Breast epithelium (tissue), 4 donors: ENCODE measurements at places on chromosomes 3 and 15. TPM values are rescaled to one million over a fixed set of nuclear protein-coding genes. Genes with fewer than 3 reads are reported as not detected.

The ZIC1 gene
- 6.1 TPM for total RNA-seq

DNA sequence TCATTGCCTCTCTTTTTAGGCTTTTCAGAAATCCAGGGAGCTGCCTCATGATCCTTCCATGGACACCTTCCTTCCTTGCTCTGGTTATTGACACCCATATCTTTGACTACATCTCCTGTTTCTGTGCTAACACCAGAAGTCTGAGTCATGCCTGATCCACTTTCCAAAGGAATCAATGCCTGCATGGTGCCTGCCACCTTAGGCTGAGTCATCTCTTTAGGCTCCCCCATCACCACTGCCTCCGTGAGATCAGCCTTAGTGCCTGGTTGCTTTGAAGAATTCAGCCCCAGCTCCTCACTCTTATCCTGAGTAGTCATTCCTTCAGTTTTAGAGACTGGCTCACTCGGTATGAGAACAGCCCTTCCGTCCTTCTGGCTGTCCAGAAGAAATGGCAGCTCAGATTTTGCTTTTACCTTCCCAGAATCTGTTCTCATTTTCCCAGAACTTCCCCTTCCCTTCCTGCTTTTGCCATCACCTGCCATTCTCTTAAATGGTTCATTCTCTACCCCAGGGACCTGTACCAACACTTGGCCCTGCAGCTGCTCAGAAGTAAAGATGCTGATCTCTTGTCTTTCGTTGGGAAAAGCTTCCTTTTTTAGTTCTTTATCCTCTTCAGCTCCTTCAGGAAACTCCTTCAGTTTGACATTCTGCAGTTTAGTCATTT lies 105.3 kb downstream of the MAP4 start:
- H3K36me3 ChIP-seq = peaks cover 4% of the 10 kb centered on the region
- no peaks in the 10 kb centered on the region for H3K27me3 ChIP-seq
- H3K4me3 ChIP-seq = no peak overlapping the region
- DNase-seq = no peak
- H3K4me1 ChIP-seq = no peaks in the 10 kb centered on the region
- no peak overlapping the region for H3K27ac ChIP-seq

GRCh38 chr3:16723978-16724377 lies 118.8 kb upstream of the DAZL start:
- H3K36me3 ChIP-seq = no peaks in the 10 kb centered on the region
- no peak overlapping the region for H3K27ac ChIP-seq
- H3K4me1 ChIP-seq = no peaks in the 10 kb centered on the region
- no peak for DNase-seq
- H3K27me3 ChIP-seq = no peaks in the 10 kb centered on the region
- no peak overlapping the region for H3K4me3 ChIP-seq

GRCh38 chr15:76376029-76376428 lies 39.5 kb downstream of the ISL2 start:
- H3K27ac ChIP-seq = no peak overlapping the region
- H3K4me3 ChIP-seq = no peak overlapping the region
- H3K36me3 ChIP-seq = no peaks in the 10 kb centered on the region
- no peaks in the 10 kb centered on the region for H3K4me1 ChIP-seq
- DNase-seq = no peak
- no peaks in the 10 kb centered on the region for H3K27me3 ChIP-seq

The PARP15 gene
- 5.6 TPM for total RNA-seq

The PLA2G4F gene
- 2.0 TPM for total RNA-seq

The MESP2 gene
- total RNA-seq = 0.64 TPM

DNA sequence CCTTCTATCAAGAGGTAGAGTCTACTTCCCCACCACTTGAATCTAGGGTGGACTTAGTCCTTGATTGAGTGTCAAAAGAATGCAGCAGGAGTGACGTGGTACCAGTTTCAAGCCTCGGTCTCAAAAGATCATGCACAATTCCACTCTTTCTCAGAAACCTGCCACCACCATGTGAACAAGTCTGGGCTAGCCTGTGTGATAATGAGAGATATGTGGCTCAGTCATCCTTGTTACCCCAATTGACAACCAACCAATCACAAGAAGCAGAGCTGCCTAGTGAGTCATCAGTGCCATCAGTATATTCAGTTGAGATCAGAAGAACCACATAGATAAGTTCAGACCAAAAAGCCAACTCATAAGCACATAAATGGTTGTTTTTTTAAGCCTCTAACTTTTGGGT lies 374.5 kb downstream of the IL20RB start:
- no peaks in the 10 kb centered on the region for H3K36me3 ChIP-seq
- H3K4me1 ChIP-seq = no peaks in the 10 kb centered on the region
- H3K27ac ChIP-seq = no peak overlapping the region
- DNase-seq = no peak

The STARD5 gene
- 6.7 TPM for total RNA-seq

The LAMB2 gene
- 700 TPM for total RNA-seq

The SENP8 gene
- total RNA-seq = 2.0 TPM

GRCh38 chr3:5520237-5520636 lies 332.7 kb downstream of the EDEM1 start:
- H3K27me3 ChIP-seq = no peaks in the 10 kb centered on the region
- no peaks in the 10 kb centered on the region for H3K36me3 ChIP-seq
- no peak overlapping the region for H3K4me3 ChIP-seq
- no peaks in the 10 kb centered on the region for H3K4me1 ChIP-seq

- no peak overlapping the region for H3K4me3 ChIP-seq
- peaks cover 4% of the 10 kb centered on the region for H3K4me1 ChIP-seq
- H3K36me3 ChIP-seq = no peaks in the 10 kb centered on the region
- peak overlapping the region; percentile 12 for H3K27ac ChIP-seq
- peak; percentile 15 for DNase-seq
- H3K27me3 ChIP-seq = no peaks in the 10 kb centered on the region
These were observed 44.9 kb upstream of the RAB6B start for GRCh38 chr3:133940536-133940935.

DNA sequence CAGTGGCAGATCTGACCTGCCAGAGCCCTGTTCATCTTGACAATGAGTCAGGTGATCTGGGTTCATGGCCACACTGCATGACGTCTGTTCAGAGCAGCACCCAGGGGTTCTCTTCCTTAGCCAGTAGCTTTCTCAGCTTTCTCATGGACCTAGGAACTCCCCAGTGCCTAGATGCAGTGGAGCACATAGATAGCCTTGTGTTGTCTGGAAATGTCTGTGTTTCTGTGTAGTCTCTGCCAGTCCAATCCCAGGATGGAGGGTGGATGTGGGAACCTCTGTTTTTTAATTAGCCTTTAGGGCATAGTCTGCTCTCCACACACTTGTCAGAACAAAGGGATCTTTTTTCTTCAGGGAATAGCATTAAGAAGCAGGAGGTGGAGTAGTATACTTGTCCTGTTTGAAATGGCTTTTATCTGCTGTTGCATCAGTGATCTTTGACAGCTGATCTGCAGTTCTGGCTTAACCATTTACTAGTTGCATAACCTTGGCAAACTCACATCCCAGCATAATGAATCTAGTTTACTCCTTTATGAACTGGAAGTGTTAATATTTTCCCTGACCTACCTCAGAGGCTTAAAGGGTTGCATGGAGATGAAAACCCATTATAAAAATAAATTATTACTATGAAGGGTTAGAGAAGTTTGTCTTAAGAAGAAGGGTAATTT lies 16.1 kb upstream of the CACNA1D start:
- H3K4me1 ChIP-seq = no peaks in the 10 kb centered on the region
- DNase-seq = no peak
- H3K36me3 ChIP-seq = no peaks in the 10 kb centered on the region

DNA sequence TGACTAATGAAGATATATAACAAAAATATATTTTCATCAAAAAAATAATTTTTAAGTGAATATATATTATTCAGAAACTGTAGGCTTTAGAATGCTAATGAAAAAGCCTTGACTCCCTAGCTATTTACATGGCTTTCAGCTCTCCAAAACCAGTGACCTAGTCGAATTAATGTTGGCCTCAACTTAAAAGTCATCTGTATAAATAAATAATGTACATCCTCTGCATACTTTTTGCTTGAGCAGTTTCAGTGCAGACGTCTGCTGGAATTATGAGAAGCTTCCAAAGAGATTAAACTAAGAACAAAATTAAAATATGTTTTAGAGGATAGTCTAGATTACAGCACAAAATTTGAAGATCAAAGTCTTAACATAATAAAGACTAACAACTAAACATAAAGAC lies 520.4 kb upstream of the ALCAM start:
- no peaks in the 10 kb centered on the region for H3K4me1 ChIP-seq
- no peak for DNase-seq
- H3K27ac ChIP-seq = no peak overlapping the region
- H3K36me3 ChIP-seq = no peaks in the 10 kb centered on the region

The KLHL6 gene
- 7.9 TPM for total RNA-seq

DNA sequence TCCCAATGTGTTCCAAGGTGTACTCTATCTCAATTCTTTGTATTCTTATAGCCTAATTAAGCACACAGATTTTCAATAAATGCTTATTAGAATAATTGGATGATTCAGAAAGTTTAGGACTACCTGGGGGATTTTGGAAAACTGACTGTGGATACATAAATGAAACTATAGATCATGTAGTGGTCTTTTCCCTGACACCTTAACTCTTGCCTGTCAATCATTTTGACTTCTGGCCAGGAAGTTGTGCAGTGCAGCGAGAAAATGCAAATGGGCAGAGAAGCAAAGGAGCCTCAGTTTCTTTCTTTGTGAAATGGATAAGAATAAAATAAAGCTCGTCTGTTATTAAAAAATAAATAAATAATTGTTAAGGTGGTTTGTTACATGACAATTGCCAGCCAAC lies 47.4 kb upstream of the DCLK3 start:
- H3K4me3 ChIP-seq = no peak overlapping the region
- DNase-seq = no peak
- H3K4me1 ChIP-seq = no peaks in the 10 kb centered on the region
- H3K27ac ChIP-seq = no peak overlapping the region
- no peaks in the 10 kb centered on the region for H3K27me3 ChIP-seq

DNA sequence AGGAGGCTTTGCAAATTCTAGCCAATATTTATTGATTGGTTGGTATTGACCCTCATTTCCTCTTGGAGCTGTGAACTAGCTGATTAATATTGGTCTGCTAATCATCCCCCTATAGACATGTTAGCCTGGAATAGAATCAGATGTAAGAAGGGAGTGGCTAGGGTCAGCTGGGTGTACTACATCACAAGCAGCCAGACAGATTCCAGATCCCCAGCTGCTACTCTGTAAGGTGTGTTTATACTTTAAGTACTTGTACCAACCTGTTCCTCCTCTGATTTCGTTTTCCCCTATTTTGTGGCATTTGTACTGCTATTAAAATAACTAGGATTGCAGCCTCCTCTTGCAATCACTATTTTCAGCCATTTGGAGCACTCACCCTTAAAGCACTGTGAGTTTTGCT lies 49.9 kb downstream of the PARP15 start:
- no peaks in the 10 kb centered on the region for H3K4me1 ChIP-seq
- DNase-seq = no peak
- H3K4me3 ChIP-seq = no peak overlapping the region
- H3K27me3 ChIP-seq = no peaks in the 10 kb centered on the region

DNA sequence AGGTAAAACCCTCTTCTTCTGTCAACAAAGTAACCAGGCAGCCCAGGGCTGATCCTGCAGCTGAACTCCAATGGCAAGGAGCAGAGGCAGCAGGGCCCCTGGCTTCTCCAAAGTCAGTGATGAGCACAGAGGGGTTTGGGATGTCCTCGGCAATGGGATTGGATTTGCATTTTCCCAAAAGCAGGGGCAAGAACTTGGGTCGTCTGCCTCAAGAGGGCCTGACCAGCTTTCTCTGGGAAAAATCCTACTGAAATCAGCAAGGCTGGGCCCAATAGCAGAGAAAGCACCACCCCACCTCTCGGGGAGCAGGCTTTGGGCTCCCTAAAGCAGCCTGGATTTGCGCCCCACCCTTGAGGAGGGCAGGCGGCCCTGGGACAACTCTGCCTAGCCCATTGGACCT lies 210.0 kb upstream of the IGF1R start:
- no peaks in the 10 kb centered on the region for H3K27me3 ChIP-seq
- H3K36me3 ChIP-seq = no peaks in the 10 kb centered on the region
- no peak overlapping the region for H3K27ac ChIP-seq
- DNase-seq = no peak
- H3K4me1 ChIP-seq = no peaks in the 10 kb centered on the region
- no peak overlapping the region for H3K4me3 ChIP-seq

The FAM3D gene
- 17.6 TPM for total RNA-seq

DNA sequence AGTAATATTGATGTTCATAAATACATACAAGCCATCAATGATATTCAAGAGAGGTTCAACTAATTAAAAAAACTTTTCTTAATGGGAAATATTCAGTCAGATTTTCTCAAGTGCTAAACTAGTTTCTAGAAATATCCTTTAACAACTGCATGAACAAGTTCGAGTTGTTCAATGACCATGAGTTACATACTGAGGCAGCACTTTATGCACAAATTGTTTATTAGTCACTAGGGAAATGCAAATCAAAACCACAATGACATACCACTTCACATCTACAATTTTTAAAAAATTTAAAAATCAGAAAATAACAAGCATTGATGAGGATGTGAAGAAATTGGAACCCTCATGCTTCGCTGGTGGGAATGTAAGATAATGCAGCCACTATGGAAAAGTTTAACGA lies 62.4 kb downstream of the RAD18 start:
- H3K36me3 ChIP-seq = no peaks in the 10 kb centered on the region
- no peak overlapping the region for H3K27ac ChIP-seq
- no peaks in the 10 kb centered on the region for H3K27me3 ChIP-seq
- no peaks in the 10 kb centered on the region for H3K4me1 ChIP-seq

- H3K4me1 ChIP-seq = no peaks in the 10 kb centered on the region
- no peaks in the 10 kb centered on the region for H3K27me3 ChIP-seq
- no peak overlapping the region for H3K27ac ChIP-seq
- no peak for DNase-seq
- no peaks in the 10 kb centered on the region for H3K36me3 ChIP-seq
These were observed 753.5 kb upstream of the NECTIN3 start for GRCh38 chr3:110318108-110318507.

The GOLGA6L10 gene
- 1.6 TPM for total RNA-seq

The KLHL24 gene
- 184 TPM for total RNA-seq

DNA sequence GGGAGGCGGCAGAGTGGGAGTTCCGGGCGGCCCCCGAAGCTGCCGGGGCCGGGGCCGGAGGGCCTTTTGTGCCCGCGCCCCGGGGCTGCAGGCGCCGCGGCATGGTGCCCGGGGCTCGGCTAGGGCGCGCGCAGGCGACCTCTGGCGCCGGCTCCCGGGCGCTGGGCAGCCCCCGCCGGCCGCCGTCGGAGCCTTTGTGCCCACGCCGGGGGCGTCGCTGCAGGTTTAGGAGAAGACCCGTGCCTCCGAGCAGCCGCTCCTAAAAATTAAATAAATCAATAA lies 299 bp downstream of the PAQR9 start:
- no peaks in the 10 kb centered on the region for H3K4me1 ChIP-seq
- DNase-seq = no peak
- peaks cover 3% of the 10 kb centered on the region for H3K27me3 ChIP-seq
- no peak overlapping the region for H3K27ac ChIP-seq

- no peaks in the 10 kb centered on the region for H3K36me3 ChIP-seq
- H3K4me3 ChIP-seq = no peak overlapping the region
- no peaks in the 10 kb centered on the region for H3K27me3 ChIP-seq
- DNase-seq = no peak
These were observed 348.7 kb downstream of the ZIC1 start for GRCh38 chr3:147757866-147758265.

The MNS1 gene
- 2.3 TPM for total RNA-seq

- H3K36me3 ChIP-seq = peaks cover 5% of the 10 kb centered on the region
- H3K27ac ChIP-seq = no peak overlapping the region
- H3K27me3 ChIP-seq = no peaks in the 10 kb centered on the region
- no peak overlapping the region for H3K4me3 ChIP-seq
These were observed 6.2 kb upstream of the TMF1 start for GRCh38 chr3:69058180-69058946.
